ENCODE measurements at places on chromosomes 1 and 21. TPM values are rescaled to one million over a fixed set of nuclear protein-coding genes. Genes with fewer than 3 reads are reported as not detected.

GRCh38 chr1:224809613-224810012 is 119.9 kb upstream of the DNAH14 start:
- DNase-seq: no peak

GRCh38 chr1:48246727-48247126 is 24.2 kb downstream of the SLC5A9 start:
- no peak for DNase-seq

DNA sequence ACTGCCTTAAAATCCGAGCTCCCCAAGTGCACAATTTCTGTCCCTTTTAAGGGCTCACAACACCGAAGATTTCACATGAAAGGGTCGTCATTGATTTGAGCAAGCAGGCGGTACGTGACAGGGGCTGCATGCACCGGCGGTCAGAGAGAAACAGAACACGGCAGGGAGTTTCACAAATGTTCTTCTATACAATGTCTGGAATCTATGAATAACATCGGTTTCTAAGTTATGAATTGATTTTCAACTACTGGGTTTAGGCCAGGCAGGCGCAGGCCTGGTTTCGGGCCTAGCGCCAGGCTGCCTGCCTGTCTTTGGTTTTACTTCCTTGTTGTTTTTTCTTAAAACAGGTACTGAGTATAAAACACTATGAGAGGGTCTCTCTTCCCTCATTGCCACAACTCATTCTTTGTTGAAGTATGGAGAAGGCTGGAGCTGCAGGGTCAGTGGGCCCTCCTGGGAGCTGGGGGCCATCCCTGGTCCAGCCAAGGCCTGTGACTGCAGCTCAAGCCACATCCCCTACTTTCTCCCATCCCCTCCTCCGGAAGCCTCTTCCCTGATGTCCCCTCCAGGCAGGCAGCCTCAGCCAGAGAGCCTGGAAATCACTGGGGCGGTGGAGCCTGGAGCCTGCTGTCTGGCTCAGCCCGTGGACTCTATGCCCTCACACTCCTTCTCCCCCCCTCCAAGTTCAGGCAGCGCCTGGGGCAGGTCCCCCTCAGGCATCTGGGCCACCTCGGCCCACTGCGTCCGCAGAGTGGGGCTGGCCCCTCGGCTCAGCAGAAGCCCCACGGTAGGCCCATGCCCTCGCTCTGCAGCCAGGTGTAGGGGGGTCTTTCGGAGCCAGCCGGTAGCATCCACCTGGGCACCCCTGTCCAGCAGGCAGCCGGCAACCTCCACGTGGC is 2.4 kb downstream of the ANKRD65 start:
- DNase-seq: no peak

The ELAPOR1 gene
- total RNA-seq: 60.0 TPM
